ENCODE measurements at places on chromosomes 11 and 22.

GRCh38 chr11:32581556-32581955 is 2.1 kb upstream of the EIF3M start:
- DNase-seq: no peak

- peak; percentile 95 for DNase-seq
Observed at GRCh38 chr22:24592851-24593558, at the start of gene LRRC75B. TSS of gene LRRC75B (minus strand) at chr22:24593073. CDS start at chr22:24593039, 34 bp downstream.

- no peak for DNase-seq
Observed at GRCh38 chr22:25361899-25362214, 142.4 kb downstream of the CRYBB2 start.

DNA sequence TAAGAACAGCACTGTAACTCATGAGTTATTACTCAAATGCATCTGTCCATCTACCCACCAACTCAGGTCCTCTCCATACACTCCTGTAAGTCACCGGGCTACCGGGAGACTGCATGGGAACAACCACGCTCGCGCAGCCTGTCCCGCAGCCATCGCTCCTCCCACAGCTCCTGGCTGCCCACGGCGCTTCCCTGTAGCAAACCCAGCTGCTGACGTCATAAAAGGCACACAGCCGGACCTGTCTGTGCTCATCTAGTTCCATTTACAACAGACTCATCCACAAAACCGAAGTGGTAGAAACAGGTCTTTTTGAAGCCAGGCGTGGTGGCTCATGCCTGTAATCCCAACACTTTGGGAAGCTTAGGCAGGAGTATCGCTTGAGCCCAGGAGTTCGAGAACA is 23.4 kb upstream of the PACSIN2 start:
- DNase-seq: no peak

DNA sequence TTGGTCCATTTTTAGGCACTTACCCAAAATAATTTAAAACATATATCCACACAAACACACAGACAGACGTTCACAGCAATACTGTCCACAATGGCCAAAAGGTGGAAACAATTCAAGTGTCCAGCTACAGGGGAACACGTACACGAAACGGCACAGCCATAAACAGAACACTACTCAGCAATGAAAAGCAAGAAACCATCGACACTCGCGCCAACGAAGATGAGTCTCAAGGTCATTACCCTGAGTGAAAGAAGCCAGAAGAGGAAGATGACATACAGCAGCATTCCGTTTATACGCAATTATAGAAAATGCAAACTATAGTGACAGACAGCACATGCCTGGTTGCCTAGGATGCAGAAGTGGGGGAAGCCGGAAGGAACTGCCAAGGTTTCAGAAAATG is 13.4 kb upstream of the COMT start:
- DNase-seq: no peak

- DNase-seq: no peak
Observed at GRCh38 chr11:7617032-7617431, 56.3 kb downstream of the CYB5R2 start.

All from ascending aorta (tissue), 2 donors.